AG04449 (cell line): ENCODE measurements at places on chromosomes 12 and 14.

- peak; percentile 74 for DNase-seq
These were observed 395.0 kb downstream of the ZFP36L1 start for GRCh38 chr14:68397822-68398221.

DNA sequence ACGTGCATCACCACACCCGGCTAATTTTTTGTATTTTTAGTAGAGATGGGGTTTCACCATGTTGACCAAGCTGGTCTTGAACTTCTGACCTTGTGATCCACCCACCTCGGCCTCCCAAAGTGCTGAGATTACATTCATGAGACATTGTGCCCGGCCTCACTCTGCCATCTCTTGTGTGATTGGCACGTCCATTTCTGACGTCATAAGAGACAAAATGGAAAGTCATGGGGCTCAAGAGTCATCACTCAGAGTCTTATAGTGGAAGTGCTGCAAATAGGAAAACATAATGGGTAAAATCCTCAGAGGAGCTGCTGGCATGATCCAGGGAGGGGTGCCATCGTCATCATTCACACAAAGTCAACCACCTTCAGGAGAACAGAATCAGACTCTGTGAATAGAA is 54.2 kb upstream of the GPATCH2L start:
- no peak for DNase-seq

GRCh38 chr12:13100882-13101769 is 2.3 kb downstream of the GSG1 start:
- no peak for DNase-seq

- DNase-seq: no peak
These were observed 90.2 kb downstream of the KSR2 start for GRCh38 chr12:117878605-117879004.

DNA sequence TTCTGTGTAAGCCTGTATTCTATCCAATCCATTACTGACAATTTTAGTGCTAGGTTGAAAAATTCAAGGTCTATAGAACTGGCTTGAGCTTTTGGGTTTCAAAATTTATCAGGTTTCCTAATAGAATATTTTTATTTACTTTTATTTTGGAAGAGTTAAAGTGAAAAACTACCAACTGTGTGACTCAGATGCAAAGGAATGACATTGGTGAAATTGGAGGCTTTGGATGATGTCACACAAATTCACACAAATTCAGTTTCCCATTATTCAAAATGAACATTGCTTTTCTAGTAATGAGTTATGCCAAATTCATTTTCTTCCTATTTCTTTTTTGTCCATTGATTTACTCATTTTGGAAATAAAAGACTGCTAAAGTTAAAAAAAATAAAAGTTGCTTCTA is 186.9 kb downstream of the ALX1 start:
- DNase-seq: no peak

- DNase-seq: no peak
These were observed 100.1 kb downstream of the CRADD start for GRCh38 chr12:93777254-93777653.

DNA sequence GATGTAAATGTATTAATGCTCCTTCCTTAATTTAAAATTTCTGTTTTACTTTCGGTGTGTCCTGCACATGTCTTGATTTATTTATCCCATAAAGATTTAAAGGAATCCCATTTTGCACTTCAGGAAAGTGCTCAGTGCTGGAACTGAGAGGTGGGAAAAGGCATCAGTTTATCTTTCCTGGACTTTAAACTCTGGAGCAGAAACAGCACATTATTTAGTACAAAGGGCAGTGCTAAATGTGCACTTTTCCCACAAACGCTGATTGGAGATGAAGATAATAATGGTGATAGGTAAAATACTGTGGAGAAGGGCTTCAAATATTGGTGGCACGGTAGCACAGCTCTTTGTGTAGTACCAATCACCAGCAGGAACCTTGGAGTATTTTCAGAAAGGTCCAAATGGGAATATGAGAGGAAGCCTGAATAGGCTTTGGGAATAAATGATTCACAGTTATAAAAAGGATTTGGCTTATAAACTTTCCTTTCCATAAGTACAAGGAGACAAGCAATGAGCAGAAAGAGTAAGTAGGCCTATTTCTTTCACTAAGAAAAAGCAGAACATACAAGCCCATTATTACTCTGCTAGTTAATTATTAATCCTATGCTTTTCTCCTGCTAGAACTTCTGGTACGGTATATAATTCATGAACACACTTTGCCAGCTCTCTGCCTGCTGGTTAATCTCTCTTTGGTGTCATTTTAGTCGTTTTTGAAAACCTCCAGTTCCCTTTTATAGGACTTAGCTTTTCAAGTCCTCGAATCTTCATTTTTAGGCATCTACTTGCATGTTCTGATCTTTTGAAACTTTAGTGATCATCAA is 58.3 kb downstream of the SLC15A5 start:
- no peak for DNase-seq

DNA sequence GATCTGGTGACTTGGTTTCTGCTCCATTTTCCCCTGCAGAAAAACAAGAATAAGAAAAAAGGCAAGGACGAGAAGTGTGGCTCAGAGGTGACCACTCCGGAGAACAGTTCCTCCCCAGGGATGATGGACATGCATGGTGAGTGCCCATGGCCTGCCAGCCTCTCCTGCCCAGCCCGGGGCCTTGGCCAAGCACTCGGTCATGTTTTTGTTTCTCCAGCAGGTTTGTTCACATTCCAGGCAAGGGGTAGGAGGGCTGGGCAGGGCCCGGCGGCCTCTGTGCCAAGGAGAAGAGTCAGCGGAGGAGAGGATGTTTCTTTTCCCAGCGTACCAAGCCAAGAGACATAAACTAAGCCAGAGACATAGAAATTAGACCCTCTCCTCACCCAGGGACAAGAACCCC is 13.6 kb downstream of the BCL7A start:
- DNase-seq: no peak

- DNase-seq: no peak
These were observed 1488.5 kb upstream of the FLRT2 start for GRCh38 chr14:84041421-84041820.

GRCh38 chr12:49939707-49940106 is 10.8 kb upstream of the AQP2 start:
- no peak for DNase-seq

- DNase-seq: no peak
These were observed 14.4 kb downstream of the PDE1B start for GRCh38 chr12:54563787-54564186.

- no peak for DNase-seq
These were observed 85.1 kb upstream of the C14orf180 start for GRCh38 chr14:104494483-104494882.
